ENCODE measurements at places on chromosomes 3 and 15. TPM values are rescaled to one million over a fixed set of nuclear protein-coding genes. Genes with fewer than 3 reads are reported as not detected.
A peak's percentile ranks its signal among the peaks of the same experiment; 100 is the strongest.

Gene TJP1
- 58.8 TPM for total RNA-seq

DNA sequence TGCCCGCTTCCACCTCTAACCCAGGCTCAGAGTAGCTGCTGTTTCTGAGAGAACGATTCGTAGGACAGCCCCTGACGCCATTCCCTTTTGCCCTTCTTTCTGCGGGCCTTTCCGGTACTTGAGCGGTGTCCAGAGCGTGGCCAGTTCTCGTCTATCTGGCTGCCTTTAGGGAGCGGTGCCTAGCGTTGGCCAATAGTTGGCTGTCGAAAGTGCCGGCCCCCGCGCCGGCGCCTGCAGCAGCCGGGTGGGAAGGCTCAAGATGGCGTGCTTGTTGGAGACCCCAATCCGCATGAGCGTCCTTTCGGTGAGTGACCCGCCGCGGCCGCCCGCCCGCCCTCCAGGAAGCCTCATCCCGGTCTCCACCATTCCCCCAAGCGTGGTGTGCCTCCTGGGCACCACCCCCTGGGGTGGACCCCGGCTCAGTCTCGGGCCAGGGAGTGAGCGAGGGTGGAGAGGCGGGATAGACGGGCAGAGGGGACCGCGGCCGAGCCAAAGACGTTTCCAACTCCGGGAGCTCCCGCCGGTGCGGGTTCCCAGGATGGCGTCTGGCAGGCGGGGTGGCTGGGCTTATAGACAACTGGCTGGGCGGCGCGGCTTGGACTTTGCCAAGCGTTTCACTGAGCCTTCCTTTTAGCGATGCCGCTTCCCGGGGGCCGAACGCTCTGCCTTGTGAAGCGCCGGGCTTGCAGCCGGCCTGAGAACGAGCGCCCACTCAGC, at the start of gene ARMC8:
Gene ARMC8, plus strand, starts transcription at position 6 of the 717 bp plus-strand sequence. Its CDS starts 254 bp downstream, at position 260.
- peak; percentile 72 for DNase-seq

GRCh38 chr3:181772166-181772565, 60.4 kb downstream of the SOX2 start:
- no peak for DNase-seq

Gene GABPB1
- total RNA-seq, result 35.3 TPM

DNA sequence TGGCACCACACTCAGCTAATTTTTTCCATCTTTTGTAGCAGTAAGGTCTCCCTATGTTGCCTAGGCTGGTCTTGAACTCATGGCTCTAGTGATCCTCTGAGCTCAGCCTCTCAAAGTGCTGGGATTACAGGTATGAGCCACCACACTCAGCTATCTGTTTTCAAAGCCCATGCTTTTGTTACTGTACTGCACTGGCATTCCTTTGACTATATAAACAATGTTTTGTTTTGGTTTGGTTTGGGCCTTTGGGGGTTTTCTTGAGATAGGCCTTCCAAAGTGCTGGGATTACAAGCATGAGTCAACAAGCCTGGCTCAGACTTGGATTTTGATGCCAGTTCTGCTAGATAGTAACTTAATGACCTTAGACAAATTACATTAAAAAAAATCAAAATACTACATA, 89.7 kb upstream of the GK5 start:
- no peak for DNase-seq

GRCh38 chr3:158935846-158936245, 134.0 kb downstream of the MFSD1 start:
- DNase-seq, result no peak

GRCh38 chr3:158789592-158789991, 12.3 kb upstream of the MFSD1 start:
- peak; percentile 73 for DNase-seq

DNA sequence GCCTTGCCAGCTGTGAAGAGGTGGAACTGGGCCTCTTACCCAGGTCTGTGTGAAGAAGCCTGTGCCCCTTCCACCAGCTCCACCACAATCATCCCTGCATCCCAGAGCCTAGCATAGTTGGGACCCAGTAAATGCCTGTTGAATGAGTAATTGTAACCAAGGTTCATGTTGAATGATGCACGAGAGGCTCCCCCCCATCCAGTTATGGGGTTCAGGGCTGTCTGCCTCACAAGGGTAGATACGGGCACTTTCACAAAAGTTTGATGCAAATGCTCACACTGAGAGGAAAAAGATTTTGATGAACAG, 29.5 kb upstream of the TSEN2 start:
- DNase-seq, result no peak

DNA sequence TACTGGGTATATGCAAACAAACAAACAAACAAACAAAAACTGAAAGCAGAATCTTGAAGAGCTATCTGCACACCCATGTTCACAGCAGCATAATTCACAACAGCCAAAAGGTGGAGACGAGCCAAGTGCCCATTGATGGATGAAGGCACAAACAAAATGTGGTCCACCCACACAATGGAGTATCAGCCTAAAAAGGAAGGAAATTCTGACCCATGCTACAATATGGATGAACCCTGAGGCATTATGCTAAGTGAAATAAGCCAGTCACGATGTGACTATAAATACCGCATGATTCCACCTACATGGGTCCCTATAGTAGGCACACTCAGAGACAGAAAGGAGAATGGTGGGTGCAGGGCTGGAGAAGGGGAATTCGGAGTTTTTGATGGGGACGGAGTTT, 24.1 kb downstream of the XPC start:
- DNase-seq, result no peak

Gene ISLR2
- not detected for total RNA-seq

DNA sequence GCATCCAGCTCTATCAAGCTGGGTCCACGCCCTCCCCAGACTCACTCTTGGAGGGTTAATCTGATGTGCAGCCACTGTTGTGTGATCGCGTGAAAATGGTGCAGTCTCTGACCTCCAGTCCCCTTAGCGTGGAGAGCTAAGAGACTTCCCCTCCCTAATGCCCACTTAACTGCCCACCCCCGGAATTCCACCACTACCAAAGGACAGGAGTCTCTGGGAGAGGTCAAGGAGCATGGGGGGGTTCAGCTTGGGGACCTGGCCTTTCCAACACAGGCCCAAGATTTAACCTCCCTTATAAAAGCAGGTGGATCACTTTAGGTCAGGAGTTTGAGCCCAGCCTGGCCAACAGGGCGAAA, 48.8 kb downstream of the CCDC12 start:
- DNase-seq, result no peak

- DNase-seq, result no peak
Measured at GRCh38 chr3:195153653-195154052, 117.3 kb downstream of the XXYLT1 start.

GRCh38 chr3:69906351-69906966, 93.1 kb upstream of the SAMMSON start:
- no peak for DNase-seq

GRCh38 chr3:42080453-42080872, 10.7 kb upstream of the TRAK1 start:
- peak; percentile 86 for DNase-seq

Gene SYNM
- not detected for total RNA-seq

Gene ZNF80
- not detected for total RNA-seq

Gene UPK1B
- not detected for total RNA-seq

Gene DZIP3
- 2.8 TPM for total RNA-seq

DNA sequence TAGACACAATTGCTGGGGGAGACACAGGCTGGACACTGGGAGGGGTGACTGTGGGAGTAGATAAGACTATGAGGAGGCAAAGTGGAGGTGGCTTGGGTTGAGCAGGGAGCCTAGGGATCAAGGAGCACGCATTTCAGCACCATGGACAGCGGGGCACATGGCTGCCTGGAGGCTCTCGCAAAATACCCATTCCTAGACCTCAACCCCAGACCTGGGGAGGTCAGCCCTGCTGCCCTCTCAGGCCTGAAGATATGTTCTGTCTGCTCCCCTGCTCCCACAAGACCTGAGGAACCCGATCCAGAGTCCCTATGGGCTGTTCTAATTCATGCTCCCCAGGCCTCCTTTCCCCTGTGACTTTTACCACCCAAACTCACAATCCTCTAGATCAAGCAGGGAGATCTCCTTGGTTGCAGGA, 16.0 kb upstream of the CPEB1 start:
- DNase-seq, result peak; percentile 66

GRCh38 chr3:72888546-72889309, 882 bp downstream of the GXYLT2 start:
- no peak for DNase-seq

Gene CCRL2
- total RNA-seq, result 9.7 TPM

DNA sequence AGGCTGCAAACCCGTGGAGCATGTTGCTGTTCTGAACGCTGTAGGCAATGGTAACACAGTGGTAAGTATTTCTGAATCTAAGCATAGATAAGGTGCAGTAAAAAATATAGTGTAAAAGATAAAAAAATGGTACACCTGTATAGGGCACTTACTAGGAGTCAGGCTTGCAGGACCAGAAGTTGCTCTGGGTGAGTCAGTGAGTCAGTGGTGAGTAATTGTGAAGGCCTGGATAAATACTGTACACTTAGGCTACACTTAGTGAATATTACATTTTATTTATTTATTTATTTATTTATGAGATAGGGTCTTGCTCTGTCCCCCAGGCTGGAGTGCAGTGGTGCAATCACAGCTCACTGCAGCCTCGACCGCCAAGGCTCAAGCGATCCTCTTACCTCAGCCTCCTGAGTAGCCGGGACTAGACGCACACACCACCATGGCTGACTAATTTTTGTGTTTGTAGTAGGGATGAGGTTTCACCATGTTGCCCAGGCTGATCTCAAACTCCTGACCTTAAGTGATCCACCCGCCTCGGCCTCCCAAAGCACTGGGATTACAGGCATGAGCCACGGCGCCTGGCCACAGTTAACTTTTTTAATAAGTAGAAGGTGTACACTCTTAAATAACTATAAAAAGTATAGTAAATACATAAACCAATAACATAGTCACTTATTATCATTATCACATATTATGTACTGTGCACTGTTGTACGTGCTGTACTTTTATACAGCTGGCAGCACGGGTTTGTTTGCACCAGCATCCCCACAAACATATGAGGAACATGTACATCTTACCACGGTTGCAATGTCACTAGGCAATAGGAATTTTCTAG, 155.1 kb downstream of the IGF1R start:
- DNase-seq, result no peak

Gene GOLGA6L7
- total RNA-seq, result not detected

GRCh38 chr3:64048631-64049061, 25.4 kb upstream of the PSMD6 start:
- no peak for DNase-seq

DNA sequence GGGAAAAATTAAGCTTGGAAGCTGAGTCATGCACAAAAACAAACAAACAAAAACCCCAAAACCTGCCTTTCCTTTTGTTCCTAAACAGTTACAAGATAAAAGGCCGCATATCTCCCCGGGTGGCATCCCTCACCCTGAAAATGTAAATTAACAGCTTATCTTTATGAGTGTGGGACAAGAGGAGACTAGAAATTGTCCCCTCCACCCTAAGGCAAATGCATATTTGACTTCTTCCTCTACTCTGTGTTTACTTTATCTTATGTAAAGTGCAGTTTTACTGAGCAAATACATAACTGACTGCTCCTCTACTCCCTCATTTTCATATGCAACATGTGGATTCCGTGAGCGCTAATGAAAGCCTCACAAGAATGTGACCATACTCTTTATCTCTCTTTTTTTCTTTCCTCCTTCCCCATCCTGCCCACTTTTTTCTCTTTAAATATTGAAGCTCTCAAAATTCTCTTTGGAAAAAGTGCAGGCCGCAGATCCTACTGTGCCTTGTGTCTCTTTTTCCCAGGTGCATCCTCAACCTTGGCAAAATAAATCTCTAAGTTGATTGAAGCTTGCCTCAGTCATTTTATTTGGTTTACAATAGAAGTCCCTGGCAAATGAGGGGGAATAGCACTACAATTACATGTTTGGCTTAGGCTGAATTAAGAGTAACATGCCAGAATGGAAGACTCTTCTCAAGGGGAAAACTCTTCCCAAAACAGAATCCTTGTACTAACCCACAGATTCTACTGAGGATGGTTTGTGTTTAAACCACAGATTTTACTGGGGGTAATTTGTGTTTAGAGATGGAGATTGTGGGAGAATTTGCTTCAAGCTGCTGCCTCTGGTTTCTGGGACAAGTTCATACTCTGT, 72.7 kb upstream of the WDR72 start:
- peak; percentile 29 for DNase-seq

DNA sequence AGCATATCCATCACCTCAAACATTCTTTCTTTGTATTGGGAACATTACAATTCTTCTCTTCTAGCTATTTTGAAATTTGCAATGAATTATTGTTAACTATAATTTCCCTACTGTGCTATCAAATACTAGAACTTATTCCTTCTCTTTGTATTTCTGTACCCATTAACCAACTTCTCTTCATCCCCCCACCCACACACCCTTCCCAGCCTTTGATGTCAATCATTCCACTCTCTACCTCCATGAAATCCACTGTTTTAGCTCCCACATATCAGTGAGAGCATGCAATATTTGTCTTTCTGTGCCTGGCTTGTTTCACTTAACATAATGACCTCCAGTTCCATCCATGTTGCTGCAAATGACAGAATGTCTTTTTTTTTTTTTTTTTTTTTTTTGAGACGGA, 30.6 kb downstream of the MRAS start:
- DNase-seq, result no peak

- no peak for DNase-seq
Measured at GRCh38 chr3:69309814-69310213, 76.1 kb downstream of the FRMD4B start.

Gene SYNPR
- total RNA-seq, result not detected

DNA sequence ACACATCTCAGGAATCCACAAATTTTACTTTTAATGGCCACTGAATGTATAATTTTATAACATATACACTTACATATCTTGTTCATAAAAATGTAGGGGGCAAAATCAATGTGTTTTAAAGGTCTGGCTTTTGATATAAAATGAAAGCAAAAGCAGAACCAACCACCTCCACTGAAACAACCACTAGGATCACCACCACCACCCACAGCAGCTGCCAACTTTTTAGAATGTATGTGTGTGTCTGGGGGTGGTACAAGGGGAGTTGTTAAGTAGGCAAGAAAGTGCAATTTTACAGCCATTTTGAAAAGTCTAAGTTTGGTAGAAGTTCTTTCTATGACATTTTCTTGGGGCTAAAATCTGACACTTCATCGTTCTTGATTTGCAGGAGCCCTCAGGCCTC, 44.0 kb downstream of the OTOL1 start:
- DNase-seq, result no peak

Gene CHL1
- not detected for total RNA-seq

Gene SEMA3G
- 0.31 TPM for total RNA-seq
